ENCODE measurements at places on chromosomes 16 and 17.
A peak's percentile ranks its signal among the peaks of the same experiment; 100 is the strongest.

DNA sequence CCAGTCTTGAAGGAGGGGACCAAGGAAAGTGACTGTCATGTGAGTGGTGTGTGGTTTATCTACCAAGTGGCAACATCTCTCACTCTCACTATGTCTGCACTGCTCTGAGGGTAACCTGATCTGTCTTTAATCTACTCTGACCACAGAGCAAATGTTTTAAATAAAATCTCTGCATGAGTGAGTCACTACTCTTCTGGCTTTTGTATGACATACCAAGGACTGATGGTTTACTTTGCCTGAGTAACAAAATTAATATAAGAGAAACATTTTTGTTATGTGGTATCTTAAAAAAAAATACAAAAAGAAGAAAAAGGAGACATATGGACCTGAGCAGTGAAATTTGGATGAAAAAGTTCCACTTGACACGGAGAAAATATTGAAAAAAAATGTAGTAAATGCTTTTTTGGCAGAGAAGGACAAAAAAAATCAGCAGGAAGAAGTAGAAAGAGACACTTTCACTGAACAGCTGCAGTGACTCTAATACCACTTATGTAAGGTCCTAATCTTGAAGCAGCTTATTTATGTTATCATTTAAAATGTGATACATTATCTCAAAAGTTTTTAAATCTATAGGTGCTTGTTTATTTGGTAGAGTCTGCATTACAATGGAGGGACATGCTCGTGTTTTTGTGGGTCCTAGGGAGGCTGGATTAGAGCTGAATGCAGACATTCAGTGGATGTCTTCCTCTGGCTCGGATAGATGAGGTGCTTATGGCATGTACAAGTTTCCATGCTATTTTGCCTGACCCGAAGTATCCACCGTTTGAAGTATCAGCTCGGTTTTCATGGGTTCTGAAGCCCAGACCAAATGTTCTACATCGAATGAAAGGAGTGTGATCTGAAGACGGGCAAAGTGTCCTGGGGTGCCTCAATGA is 240.7 kb downstream of the MAP2K6 start:
- peak; percentile 77 for DNase-seq

GRCh38 chr16:89431630-89432029 is 58.7 kb downstream of the ANKRD11 start:
- DNase-seq = no peak

DNA sequence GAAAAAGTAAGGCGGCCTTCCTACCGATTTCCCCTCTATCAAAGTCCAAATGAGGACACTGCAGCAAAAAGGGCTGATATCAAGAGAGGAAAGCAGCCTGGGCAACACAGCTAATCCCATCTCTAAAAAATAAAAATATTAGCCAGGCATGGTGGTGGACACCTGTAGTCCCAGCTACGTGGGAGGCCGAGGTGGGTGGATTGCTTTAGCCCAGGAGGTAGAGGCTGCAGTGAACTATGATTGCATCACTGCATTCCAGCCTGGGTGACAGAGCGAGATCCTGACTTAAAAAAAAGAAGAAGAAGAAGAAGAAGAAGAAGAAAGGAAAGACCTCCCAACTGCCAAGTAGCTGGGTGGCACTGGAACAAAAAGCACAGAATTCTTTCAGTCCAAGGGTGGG is 14.4 kb downstream of the CACNB1 start:
- DNase-seq = no peak

DNA sequence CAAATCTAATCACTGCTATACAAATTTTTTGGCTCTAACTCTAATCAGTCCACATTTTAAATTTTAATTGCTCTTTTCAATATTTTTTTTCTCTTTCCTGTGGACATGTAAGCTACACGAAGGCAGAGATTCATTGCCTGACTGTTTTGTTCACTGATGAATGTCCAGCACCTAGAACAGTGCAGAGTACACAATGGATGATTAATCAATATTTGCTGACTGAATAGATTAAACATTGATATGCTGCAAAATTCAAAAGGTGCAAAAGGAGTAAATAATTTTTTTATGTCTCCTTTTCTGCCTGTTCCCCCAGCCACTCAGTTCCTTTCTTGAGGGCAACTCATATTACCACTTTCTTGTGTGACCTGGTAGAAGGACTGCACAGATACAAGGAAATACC is 32.8 kb downstream of the SCNN1B start:
- no peak for DNase-seq

GRCh38 chr17:8312726-8313600 is 2.9 kb downstream of the ARHGEF15 start:
- no peak for DNase-seq

- DNase-seq = no peak
Observed at GRCh38 chr16:88282564-88283395, 100.0 kb upstream of the ZNF469 start.

DNA sequence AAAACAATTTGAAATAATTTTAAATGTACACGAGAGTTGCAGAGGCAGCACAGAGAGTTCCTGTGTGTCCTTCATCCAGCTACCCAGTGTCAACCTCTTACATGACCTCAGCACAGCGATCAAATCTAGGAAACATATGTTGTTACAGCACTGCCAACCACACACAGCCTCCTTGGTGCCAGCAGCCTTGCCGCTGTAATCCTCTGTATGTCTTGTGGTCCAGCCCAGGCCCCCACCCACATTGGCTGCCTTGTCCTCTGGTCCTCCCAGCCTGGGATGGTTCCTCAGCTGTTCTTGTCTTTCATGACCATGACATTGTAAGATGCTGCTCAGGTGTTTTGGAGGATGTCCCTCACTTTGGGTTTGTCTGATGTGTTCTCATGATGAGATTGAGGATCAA is 178.0 kb downstream of the RPTOR start:
- DNase-seq = no peak

DNA sequence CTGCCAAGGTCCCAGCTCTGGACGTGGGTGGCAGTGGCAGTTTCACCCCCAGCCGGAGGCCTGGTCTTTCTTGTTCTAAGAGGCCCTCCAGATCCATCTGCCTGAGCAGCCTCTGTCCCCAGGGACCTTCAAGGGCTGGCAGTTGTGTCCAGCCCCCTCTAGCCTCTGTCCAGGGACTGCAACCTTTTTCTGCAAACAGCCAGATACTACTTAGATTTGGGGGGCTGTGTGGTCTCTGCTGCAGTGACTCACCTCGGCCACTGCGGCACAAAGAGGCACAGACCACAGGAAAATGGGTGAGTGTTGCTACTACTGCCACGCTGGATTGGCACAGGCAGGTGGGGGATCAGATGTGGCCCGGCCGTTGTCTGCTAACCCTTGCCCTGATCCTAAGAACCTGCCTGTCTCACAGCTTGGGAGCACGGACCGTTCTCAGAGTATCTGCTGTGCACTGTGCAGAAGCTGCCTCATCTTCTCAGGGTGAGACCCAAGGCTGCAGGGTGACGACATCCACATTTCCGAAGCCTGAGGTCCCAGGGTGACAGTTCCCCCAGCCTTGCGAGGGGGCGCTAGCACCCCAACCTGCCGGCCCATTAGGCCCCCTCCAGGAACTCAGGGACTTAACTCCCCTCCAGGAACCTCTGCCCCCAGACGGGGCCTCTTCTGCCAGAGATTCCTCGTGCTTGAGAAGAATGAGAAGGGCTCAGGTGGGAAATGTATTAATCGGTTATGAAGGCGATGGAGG is 27.6 kb downstream of the MXRA7 start:
- DNase-seq = peak; percentile 72

DNA sequence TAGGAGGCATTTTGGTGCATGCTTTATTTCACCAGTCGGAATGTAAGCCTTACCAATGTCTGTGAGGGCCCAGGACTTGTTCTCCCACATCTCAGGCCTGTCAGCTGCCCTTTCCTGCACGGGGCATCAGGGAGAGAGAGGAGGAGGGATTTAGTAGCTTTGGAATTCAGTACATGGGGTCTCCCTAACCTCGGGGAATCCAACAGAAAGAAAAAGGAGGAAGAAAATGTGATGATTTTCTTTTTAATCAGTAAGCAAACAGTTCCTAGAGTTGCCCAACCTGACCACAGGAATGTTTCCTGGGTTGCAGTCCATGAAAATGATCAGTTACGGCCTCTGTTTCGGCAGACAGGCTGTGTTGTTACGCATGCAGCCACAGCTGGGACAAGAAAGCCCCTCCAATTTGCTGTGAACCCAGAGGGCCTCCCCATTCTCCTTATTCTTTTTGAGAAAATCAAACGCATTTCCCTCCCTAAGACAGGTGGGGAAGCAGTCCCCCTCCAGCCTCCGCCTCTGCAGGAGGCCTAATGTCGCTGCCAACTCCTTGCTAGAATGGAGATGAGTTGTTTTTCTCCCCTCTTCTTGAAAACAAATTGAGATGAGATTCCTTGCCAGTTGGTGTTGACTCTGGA is 53.1 kb upstream of the TANGO6 start:
- peak; percentile 69 for DNase-seq

DNA sequence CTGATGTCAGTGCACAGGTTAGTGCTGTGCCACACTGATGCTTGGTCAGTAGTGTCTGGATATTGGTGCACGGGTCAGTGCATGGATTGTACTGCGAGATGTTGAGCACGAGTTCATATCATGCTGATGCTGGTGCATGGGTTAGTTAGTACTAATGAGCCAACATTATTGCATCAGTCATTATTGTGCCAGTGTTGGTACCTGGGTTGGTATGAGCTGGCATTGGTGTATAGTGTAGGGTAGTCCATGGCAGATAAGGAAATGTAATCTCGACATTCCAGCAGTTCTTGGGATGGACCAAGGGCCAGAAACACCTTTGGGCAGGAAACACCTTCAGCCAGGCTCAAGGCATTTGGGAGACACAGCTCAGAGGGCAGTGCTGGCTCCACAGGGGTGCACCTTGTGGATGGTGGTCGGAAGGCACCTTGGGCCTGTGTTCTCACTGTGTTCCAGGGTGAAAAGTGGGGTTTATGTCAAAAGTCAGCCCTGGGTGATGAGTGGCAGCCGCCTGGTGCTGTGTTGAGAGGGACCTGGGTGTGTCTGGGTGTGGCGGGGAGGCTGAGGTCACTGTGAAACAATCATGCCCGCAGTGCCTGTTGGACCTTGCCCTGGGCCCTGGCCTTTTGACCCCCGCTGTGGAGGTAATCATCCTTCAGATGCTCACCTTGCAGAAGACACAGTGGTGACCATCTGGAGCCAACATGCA is 100.7 kb upstream of the ZNF469 start:
- DNase-seq = no peak

- DNase-seq = no peak
Observed at GRCh38 chr17:82012640-82013295, 9.9 kb downstream of the CENPX start.

DNA sequence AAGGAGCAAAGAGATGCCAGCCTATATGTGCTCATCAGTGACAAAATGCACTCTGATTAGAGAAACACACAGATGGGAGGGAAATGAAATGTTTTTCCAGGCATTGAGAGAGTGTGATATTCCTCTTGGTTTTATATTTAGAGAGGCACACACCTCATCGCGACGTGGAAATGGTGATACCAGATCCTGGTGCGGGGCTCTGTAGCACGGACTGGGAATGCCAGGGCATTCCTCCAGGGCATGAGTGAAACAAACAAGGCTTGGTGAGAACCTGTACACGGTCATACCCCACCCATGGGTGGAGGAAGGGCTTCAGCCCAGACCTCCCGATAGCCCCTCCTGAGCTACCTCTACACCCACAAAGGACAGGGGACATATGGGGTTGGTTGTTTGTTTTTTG is 280.2 kb downstream of the C16orf95 start:
- no peak for DNase-seq

DNA sequence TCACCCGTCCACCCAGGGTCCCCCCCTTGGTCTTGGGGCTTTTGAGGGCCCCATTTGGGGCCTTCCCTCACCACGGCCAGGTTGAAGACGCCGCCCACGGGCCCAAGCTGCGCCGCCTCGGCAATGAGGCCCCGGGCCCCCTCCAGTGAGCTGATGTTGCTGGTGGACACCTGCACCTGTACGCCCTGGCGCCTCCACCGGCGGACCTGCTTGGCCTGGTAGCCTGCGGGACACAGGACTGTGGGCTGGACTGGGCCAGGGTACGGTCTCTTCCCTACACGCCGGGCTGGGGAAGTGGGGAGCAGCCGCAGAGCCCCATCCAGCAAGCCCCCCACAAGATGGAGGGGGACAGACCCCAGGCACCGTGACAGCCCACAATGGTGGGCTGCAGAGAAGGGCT is 15.6 kb downstream of the FASN start:
- DNase-seq = no peak

DNA sequence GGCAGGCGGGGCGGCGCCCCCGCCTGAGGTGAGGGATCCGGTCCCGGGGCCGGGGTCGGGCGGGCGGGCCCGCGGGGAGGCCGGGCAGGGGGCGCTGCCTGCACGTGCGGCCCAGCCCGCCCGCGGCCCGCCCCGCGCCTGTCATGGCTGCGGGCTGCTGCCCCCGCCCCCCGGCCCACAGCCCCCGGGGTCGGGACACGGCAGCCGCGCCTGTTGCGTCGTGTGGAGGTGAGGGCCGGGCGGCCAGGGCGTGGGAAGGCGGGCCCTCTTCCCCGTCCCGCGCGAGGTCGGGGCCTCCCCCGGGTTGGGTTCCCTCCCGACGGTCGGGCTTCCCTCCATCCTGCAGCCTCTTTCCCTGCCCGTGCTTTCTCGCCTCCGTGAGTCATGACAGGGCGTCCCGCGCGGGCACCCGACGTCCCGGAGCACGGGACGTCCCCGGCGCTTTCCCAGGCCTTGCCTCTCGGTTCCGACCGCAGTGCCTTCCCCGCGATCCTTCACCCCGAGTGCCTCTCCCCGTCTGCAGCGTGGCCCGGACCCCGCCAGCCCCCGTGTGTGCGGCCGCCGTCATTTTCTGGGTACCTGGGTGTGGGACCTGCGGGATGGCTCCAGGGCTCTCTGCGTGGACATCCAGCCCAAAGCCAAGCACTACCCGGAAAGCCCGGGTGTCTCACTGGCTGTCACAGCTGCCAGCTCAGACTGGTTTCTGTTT is 76.7 kb downstream of the CHD9 start:
- DNase-seq = peak; percentile 59

Measured in SJSA1 (cell line).